Astrocyte (in vitro differentiated cells and primary cell): ENCODE measurements at places on chromosomes 11 and 22. TPM values are rescaled to one million over a fixed set of nuclear protein-coding genes. Genes with fewer than 3 reads are reported as not detected.

Gene OR51I1
- total RNA-seq = not detected in 2 replicates

- DNase-seq = no peak
Measured at GRCh38 chr11:77966338-77966737, 28.1 kb downstream of the INTS4 start.

GRCh38 chr22:39251762-39252460, 7.1 kb upstream of the PDGFB start:
- no peak for DNase-seq

DNA sequence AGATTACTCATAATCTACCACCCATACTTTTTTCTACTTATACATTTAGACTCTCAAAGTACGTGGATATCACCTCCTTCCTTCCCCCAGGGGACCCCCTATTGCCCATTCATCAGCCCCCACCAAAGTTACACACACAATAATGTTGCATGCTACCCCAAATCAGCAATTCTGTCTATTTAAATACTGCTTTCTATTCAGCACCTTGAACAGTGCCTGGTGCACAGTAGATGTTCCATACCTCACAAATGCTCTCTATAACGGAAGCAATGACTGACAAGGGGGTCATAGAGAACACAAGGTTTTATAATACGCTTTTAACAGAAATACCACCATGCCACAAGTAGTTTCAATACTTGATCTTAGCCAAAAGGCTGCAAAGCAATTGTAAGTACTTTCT, 370.7 kb downstream of the MIAT start:
- no peak for DNase-seq

GRCh38 chr11:27692781-27693180, 7.5 kb downstream of the BDNF start:
- DNase-seq = no peak

- no peak for DNase-seq
Measured at GRCh38 chr11:9853929-9854552, 190.2 kb downstream of the SWAP70 start.

- no peak for DNase-seq
Measured at GRCh38 chr11:22734628-22735345, 68.4 kb downstream of the GAS2 start.

DNA sequence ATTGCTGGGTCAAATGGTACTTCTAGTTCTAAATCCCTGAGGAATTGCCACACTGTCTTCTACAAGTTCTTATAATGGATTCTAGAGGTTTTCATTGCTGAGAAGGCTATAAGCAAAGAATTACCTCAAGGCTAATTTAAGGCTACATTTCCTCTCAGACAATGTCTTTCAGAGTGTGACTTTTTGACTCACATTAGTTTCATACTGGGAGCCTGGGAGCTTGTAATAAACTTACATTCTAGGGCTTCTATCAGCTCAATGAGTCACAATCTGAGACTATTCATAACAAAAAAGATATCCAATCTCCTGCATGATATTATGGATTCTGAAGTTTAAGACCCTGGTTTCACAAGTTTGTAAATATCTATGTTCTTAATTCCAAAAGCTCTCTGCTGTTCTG, 408.7 kb downstream of the LRRC4C start:
- DNase-seq = no peak

DNA sequence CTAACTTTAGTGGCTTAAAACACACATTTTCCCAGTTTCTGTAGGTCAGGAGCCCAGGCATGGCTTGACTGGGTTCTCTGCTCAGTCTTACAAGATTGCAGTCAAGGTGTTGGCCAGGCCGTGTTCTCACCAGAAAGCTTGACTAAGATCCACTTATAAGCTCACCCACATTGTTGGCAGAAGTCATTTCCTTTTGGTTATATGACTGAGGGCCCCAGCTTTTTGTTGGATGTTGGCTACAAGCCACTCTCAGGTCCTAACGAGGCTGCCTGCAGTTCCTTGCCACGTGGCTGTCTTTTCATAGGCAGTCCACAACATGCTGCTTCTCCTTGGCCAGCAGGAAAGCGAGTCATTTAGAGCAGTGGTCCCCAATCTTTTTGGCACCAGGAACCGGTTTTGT, 79.3 kb upstream of the CRTAM start:
- peak; percentile 79 for DNase-seq

DNA sequence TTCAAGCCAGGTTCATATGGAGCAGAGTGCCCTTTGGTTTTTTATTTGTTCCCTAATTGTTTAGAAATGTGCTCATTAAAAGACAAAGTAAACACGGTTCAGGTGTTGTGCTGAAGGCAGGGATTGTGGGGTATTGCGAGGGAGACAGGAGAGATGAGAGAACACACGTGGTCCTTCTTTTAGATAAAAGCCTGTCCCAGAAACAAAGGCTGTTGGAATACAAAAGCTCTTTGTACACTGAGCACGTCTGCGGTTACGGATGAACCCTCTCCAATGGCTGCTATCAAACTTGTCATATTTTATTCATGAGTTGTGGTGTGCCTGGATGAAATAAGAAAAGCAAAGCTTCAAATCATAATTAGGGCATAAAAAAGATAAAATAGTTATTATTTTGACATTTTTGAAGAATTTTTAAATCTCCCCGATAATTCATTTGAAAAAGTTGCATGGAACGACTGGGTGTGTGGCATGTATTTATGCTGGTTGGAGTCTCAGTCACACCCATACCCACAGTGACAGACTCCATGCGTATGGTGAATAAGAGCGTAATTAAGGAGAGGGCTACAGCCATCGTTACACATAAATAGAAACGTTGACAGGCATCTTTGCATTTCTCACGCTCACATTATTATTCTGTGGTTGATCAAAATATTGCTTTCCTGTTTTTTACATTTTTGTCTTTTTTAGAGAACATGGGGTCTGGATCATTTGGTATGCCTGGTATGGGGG, 92.9 kb downstream of the NELL1 start:
- DNase-seq = no peak
